Activated CD8-positive, alpha-beta memory T cell treated with anti-CD3 and anti-CD28 coated beads, Interleukin-2, amount 50 U/mL, for 48 hours (primary cell): ENCODE measurements at places on chromosomes 1 and 21.

- DNase-seq: no peak
Measured at GRCh38 chr1:110798691-110799256, 74.2 kb upstream of the CD53 start.

GRCh38 chr1:227395426-227396028, 77.2 kb upstream of the CDC42BPA start:
- no peak for DNase-seq

DNA sequence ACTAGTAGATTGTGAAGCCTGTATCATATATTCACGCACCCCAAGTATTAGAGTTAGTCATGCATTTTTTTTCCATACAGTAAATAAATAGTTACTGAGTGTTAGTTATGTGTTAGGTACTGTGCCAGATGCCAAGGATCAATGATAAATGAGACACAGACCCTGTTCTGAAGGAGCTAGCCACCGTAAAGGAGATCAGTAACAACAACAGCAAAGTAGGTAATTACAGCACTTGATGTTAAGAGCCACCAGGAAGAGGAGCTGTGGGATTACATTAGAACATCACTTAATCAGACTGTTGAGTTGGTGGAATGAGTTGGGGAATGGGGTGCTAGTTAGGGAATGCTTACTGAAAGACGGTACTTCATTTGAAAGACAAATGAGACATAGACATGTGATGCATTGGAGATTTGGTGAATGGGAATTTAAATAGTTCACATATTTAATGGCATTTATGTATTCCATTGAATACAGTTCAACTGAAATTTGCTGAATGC, 21.0 kb downstream of the PRKAA2 start:
- no peak for DNase-seq

DNA sequence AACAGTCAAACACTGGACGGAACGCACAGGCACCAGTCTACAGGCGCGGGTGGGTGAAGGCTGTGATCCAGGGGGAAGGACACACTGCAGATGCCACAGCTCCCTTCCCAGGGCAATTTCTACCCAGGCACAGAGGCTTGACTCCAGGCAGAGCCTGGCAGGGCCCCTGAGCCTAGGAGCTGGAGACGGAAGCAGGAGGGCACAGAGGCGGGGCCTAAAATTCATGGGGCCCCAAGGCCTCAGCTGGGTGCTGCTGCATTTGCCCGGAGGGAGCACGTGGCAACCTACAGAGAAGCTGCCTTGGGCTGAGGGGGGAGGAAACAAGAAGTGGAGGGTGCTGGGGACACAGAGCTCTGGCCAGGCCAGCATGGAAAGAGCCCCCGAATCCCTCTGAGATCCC, 41.2 kb downstream of the UBE2G2 start:
- no peak for DNase-seq

GRCh38 chr21:41459884-41460534, 34.0 kb downstream of the MX1 start:
- DNase-seq: no peak

GRCh38 chr21:45291613-45292398, 4.1 kb upstream of the POFUT2 start:
- peak; percentile 47 for DNase-seq

- peak; percentile 34 for DNase-seq
Measured at GRCh38 chr21:45283611-45284455, 3.9 kb downstream of the POFUT2 start.

DNA sequence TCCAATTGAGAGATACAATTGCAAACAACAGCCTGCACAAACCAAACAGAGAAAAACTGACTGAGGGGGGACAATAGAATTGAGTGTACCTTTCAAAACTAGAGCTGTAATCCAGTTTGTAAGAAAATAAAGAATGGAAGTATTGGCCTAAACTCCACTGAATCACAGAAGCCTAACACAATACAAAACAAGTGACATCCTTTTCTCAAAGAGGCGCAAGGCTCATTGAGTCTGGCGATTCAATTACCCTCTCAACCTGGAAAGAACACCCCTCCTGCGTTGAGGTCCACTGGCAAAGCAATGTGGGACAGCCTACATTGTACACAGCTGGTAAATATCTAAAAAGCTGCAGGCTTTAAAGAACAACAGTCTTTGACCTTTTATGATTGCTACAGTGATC, 182.6 kb downstream of the DPYD start:
- no peak for DNase-seq

GRCh38 chr1:26799479-26800142, 11.9 kb downstream of the PIGV start:
- DNase-seq: peak; percentile 61

- DNase-seq: no peak
Measured at GRCh38 chr1:234658138-234658537, 48.2 kb upstream of the IRF2BP2 start.

GRCh38 chr21:32424191-32424535, 11.7 kb downstream of the EVA1C start:
- no peak for DNase-seq

GRCh38 chr1:224407571-224408293, 26.9 kb downstream of the WDR26 start:
- DNase-seq: no peak
